ENCODE measurements at places on chromosomes 5 and 9. TPM values are rescaled to one million over a fixed set of nuclear protein-coding genes. Genes with fewer than 3 reads are reported as not detected.

DNA sequence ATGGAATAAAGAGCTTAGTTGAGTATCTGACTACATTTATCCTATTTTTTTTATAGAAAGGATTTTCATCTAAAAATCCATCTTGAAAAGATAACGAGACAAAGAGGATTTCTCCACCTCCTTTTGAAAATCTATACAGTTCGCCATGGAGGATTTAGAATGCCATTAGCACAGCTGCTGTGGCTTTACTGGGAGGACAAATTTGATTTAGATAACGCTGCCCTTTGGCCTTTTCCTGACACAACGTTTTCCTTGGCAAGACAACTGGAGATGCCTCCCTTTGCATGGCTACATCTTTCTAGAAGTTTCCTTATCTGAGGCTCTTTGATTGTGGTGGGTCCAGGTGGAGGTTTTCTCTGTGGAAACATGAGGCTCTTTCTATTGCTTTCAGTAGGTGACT is 146.7 kb upstream of the KLF9 start:
- no peak for DNase-seq

DNA sequence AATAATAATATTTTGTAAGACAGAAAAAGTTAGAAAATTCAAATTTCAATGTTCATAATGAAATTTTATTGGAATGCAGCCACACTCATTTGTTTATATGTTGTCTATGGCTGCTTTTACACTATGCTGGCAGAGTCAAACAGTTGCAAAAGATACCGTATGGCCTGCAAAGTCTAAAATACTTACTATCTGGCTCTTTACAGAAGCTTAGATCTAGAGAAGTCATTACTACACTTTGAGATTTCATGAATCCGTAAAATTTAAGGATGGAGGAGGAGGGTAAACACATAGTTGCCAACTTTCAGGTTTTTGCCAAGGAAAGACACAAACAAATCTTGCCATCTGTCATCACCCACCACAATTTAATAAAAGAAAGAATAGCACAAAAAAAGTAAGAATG is 25.1 kb upstream of the PCSK1 start:
- no peak for DNase-seq

Gene ZNF483
- total RNA-seq, result 0.17 TPM

DNA sequence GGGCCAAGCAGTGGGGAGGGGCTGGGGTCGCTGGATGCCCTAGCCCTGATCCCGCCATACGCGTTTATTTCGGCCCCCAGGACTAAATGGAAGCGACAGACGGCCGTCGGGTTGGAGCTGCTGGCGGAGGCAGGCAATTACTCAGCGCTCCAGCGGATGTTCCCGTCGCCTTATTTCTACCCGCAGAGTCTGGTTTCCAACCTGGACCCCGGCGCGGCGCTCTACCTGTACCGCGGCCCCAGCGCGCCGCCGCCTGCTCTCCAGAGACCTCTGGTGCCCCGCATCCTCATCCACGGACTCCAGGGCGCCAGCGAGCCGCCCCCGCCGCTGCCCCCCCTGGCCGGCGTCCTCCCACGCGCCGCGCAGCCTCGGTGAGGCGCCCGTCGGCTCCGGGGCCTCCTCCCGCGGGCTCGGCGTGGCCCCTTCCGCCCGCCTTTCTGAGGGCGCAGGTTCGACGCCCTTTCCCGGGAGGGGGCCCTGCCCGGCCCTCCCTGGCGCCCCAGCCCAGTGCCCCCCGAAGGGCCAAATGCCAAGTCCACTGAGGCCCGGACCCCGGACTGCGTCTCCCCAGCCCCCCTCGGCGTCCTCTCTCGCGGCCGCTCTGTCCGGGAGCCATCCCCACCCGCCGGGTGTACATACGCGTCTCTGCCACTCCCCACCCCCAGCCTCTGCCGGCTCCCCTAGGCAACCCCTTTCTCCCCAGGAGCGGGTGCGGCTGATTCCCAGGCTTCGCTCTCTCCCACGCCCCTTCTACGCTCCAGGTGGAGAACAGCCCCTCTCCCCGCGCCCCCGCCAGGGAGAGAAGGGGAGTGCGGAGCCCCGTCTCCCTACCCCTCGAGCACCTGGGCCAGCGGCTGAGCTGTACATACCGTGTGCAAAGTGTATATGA is 7.0 kb downstream of the BARHL1 start:
- DNase-seq, result no peak

Gene SPINK4
- not detected for total RNA-seq

Gene SPINK13
- not detected for total RNA-seq

Gene CREBRF
- 17.1 TPM for total RNA-seq

Gene TAF1L
- total RNA-seq, result not detected

Gene MPDZ
- 23.1 TPM for total RNA-seq

GRCh38 chr5:152631221-152631620 is 226.1 kb upstream of the NMUR2 start:
- DNase-seq, result no peak

- no peak for DNase-seq
Observed at GRCh38 chr9:93192721-93193387, 8.9 kb downstream of the WNK2 start.

- DNase-seq, result no peak
Observed at GRCh38 chr9:83920469-83920926, 734 bp downstream of the KIF27 start.

DNA sequence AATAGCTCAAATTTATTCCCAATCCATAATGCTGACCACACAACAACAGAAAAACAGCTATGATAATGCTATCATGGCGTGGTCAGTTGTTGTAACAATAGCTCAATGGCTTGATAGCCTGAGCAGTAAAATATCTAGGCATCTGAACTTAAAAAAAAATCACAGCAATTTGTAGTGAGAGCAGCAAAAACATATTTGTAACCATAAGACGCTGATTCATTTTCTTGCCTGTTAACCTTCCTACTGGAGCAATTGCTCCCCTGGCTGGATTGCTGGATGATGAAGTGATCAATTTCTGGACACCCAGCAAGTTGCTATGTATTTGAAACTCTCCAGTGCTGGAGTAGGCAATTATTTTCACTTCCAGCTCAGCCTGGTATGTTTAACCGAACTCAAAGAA is 115.1 kb downstream of the PCSK1 start:
- no peak for DNase-seq

DNA sequence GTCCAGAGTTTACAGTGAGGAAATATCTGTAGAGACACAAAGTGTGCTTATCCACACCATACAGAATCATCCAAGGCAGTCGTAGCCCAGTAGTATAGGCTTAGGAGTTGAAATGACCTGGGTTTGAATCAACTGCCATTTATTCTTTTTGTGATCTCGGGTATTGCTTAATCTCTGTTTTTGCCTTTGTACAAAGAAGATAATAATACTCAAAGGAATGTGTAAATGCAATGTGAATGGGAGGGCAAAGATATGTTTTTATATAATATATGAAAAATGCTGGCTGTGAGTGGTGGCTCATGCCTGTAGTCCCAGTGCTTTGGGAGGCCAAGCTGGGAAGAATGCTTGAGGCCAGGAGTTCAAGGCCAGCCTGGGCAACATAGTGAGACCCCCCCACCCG is 141.1 kb downstream of the SPATA31D1 start:
- DNase-seq, result no peak

Gene PRR16
- total RNA-seq, result 12.1 TPM

Gene SIGMAR1
- 13.5 TPM for total RNA-seq

Gene PCDHGB5
- total RNA-seq, result 2.7 TPM

GRCh38 chr5:647311-647710 is 35.2 kb downstream of the CEP72 start:
- no peak for DNase-seq

DNA sequence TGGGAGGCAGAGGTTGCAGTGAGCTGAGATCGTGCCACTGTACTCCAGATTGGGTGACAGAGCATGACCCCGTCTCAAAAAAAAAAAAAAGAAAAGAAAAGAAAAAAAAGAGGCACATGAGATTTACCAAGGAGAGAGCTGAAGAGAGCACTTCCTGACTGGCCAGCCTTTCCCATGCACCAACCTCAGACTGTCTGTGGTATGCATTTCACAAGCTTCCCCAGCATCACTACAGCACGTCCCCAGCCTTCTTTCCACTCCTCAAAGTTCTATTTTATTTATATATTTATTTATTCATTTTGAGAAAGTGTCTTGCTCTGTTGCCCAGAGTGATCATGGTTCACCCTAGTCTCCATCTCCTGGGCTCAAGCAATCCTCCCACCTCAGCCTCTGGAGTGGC is 13.6 kb upstream of the FUBP3 start:
- no peak for DNase-seq

DNA sequence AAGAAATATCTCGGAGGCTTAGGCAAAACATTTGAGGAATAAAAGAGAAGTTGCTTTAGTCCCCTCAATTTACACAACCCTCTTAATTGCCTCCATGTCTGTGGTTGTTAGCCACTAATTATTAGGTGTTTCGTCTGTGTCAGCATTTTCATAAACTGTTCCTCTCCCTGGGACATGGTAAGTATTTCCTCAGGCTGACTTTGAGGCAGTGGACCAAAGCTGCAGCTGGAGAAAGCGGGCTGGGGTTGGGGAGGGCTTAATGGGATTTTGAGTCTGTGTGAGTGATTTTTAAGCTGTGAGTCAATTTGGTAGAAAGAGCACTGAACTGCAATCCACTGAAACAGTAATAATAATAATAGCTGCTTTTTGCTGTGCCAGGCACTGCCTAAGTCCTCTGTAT is 13.0 kb upstream of the TTC1 start:
- DNase-seq, result no peak

DNA sequence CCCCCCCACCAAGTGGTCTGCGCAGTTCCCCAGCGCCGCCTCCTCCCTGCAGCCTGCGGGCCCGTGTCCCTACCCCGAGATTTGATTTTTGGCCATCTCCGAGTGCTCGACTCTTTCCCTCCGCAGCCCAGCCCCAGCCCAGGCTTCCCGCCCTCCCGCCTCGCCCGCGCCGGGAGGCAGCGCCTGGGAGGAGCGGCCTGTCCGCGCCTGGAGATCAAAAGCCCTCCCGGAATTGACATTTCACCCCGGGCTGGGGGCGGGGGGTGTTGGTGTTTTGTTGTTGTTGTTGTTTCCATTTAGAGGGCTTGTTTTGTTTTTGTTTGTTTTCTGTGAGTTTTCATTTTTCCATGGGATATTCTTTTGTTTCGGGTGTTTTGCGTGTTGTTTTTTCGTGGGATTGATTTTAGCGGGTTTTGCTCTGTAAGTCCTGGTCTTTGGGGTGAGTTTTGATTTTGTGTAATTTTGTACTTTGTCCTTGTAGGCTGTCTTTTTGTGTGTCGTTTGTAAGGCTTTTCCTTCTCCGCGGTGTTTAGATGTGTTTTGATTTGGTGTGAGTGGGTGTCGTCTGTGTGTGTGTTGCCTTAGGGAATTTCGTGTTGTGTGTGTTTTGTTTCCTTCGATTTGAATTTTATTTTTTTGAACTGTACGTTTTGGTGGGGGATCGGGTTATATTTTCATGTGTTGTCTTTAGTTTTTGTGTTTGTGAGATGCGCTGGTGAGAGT is 1.7 kb upstream of the PAX5 start:
- no peak for DNase-seq

- no peak for DNase-seq
Observed at GRCh38 chr5:125219710-125220109, 473.3 kb upstream of the ZNF608 start.

Gene ACTBL2
- not detected for total RNA-seq

Gene CAMK4
- not detected for total RNA-seq

Gene SLC26A2
- total RNA-seq, result 5.6 TPM

- DNase-seq, result no peak
Observed at GRCh38 chr9:91256235-91256634, 105.5 kb downstream of the AUH start.

DNA sequence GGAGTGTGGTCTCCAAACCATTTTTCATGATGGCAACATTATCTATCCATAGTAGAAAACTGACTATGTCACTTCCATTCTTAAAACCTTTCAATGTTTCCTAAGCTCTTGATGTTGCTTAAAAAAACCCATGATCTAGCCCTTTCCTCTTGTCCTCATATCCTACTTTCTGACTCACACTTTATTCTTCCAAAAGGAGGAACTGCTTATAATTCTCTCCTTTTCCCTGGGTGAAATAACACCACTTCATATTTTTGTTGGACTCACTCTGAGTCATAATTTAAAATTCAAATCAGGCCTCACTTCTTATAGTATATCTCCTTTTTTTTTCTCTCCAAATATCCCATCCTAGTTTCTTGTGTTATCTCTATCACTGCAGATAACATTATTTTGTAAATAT is 513.9 kb downstream of the MAN2A1 start:
- no peak for DNase-seq

DNA sequence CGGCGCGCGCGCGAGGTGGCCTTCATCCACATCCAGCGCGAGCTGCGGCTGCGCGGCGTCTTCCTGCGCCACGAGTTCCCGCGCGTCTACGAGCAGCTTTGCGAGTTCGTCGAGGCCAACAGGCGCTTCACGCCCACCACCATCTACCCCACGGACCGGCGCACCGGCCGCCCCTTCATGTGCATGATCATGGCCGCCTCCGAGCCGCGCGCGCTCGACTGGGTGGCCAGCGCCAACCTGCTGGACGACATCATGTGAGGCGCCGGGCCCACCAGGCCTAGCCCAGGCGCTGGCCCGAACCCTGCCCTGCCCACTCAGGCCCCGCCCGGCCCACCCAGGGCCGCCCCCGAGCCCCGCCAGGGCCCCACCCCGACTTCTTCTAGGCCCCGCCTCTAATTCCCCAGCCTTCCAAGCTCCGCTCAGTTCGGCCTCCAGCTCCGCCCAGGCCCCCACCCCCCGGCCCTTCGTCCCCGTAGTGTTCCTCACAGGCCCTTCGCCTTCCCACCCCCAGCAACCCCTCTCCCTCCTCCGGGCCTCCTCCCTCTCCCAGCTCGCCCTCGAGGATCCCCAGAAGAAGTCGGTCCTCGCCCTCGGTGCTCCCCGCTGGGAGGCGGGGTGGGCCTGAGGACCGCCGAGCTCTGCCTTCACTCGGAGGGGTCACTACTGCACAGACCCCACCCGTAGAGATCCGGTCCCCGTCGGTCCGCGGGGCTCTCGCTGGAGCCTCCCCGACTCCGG is 2.0 kb upstream of the PHPT1 start:
- peak; percentile 75 for DNase-seq

DNA sequence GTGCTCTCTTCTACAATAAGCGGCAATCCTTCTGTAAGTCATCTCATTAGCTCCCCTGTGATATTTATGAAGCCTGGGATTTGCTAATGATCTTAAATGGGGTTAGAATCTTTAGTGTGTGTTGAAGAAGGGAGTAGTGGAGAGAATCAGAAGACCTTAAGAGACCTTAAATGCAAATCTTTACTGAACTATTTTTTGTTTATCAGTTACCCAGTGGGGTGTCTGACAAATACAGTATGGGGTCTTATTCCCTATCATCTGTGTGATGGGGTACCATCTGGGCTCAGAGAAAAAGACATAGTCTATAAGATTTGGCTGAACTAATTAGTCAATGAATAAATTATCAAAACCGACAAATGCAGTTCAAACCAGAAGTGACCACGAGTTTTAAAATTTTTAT is 378.4 kb upstream of the SGCD start:
- DNase-seq, result no peak

Gene CER1
- not detected for total RNA-seq

GRCh38 chr9:29838491-29839020 is 2265.3 kb upstream of the C9orf72 start:
- DNase-seq, result no peak

Gene IRF1
- 13.8 TPM for total RNA-seq

- no peak for DNase-seq
Observed at GRCh38 chr9:123395689-123396511, 39.9 kb downstream of the CRB2 start.

Gene GKAP1
- 34.7 TPM for total RNA-seq
